ENCODE measurements at places on chromosomes 5 and 9.

DNA sequence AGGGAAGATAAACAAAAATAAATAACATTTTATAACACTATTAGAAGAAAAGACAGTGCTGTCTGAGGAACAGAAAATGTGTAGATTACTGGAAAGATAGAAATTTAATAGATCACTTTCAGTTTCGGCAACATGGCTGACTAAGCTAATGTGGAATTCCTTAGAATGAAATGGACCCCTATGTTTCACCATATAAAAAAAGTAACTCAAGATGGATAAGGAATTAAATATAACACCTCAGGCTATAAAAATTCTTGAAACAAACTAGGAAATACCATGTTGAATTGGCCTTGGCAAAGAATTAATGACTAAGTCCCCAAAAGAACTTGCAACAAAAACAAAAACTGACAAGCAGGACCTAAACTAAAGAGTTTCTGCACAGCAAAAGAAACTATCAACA is 558.3 kb downstream of the CHSY3 start:
- no peak for DNase-seq

GRCh38 chr5:50849554-50849953 is 183.1 kb downstream of the PARP8 start:
- DNase-seq, result no peak

DNA sequence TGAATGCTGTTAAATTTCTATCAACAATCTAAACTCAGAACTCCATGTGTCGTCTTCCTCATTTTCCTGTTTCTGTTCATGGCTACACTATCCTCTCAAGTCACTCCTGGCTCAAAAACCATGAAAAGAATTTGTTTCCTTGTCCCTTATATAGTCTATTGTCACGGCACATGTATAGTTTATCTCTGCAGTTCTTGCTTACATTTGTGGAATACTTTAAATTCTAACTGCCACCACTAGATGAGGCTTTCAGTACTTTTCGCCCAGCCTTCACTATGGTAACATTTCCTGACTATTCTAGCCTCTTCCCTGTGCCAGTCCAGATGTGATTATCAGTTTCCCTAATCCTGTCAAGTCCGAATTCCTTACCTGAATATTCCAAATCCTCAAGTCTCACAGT is 34.6 kb downstream of the PKD2L2 start:
- no peak for DNase-seq

GRCh38 chr9:91248707-91249106 is 113.0 kb downstream of the AUH start:
- DNase-seq, result no peak

GRCh38 chr5:173742432-173742816 is 126.0 kb upstream of the BOD1 start:
- DNase-seq, result no peak

GRCh38 chr5:67092535-67092934 is 104.1 kb downstream of the CD180 start:
- DNase-seq, result no peak

GRCh38 chr9:114574438-114574837 is 13.1 kb upstream of the ATP6V1G1 start:
- DNase-seq, result no peak

- no peak for DNase-seq
Observed at GRCh38 chr5:151619812-151620460, 28.8 kb upstream of the FAT2 start.

GRCh38 chr5:149456597-149457392 is 77.7 kb upstream of the IL17B start:
- DNase-seq, result no peak

DNA sequence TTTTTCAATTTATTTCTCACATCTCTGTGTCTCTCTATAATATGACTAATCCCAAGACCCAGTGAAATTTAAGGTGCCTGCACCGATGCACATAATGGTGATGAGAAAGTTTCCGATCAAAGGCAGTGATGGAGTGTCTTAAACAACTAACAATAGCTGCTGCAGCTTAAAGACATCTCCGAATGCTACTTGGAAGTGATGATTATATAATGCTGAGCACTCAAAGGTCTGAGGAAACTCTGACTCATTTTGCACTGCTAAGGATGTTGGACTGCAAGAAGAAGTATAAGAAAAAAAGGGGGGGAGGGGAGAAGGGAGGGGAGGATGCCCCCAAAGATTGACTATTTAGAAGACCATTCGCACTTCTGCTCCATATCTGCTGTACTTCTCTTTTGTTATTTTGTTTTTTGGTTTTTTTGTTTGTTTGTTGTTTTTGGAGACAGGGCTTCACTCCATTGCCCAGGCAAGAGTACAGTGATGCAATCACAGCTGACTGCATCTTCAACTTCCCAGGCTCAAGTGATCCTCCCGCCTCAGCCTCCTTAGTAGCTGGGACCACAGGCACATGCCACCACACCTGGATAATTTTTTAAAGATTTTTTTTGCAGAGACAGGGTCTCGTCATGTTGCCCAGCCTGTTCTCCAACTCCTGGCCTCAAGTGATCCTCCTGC is 192.2 kb downstream of the HSD17B3 start:
- no peak for DNase-seq

GRCh38 chr5:113047234-113047633 is 70.6 kb downstream of the DCP2 start:
- no peak for DNase-seq

DNA sequence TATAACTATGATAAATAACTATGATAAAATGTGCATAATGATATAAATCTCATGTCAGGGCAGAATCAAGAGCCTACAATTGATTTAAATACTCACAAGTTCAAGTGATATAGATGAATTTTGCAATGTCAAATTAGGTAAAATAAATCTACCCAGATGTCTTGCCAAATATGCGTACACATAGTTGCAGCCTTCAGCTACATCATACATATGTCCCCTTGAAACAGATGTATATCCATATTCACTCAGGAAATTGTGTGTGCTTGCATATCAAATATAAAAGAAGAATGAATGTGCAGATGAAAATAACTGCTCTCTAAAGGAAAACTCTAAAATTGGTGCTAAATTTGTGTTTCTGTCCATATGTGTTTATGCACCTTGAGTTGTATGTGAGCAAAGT is 130.7 kb downstream of the CDH12 start:
- DNase-seq, result no peak

- DNase-seq, result no peak
Observed at GRCh38 chr9:68648971-68649370, 56.1 kb upstream of the PIP5K1B start.

DNA sequence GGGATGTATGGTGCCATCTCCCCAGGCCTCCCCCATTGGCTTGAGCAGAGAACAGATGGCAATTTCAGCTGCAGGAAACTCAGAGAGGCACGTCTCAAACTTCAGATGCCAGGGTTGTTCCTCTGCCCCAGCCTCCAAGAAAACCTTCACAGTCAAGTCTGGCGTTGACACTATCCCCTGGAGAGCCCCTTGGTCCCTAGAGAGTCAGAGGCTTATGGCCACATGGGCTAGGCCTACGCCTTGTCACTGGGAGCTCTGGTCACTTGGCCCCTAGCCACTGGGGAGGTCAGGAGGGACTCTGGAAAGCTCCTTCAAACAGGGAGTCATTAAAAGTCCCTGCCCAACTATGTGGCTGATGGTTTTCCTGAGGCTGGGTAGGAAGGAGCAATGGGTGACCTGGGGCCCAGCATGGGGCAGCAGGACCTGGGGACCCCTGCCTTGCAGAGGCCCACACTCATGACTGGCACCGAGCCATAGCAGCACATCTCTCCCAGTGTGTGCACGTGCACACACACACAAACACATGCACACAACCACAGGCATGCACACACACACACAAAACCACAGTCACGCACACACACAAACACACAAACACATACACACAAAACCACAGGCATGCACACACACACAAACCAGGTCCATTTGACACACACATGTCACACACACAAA is 144.2 kb downstream of the GADD45G start:
- DNase-seq, result no peak

DNA sequence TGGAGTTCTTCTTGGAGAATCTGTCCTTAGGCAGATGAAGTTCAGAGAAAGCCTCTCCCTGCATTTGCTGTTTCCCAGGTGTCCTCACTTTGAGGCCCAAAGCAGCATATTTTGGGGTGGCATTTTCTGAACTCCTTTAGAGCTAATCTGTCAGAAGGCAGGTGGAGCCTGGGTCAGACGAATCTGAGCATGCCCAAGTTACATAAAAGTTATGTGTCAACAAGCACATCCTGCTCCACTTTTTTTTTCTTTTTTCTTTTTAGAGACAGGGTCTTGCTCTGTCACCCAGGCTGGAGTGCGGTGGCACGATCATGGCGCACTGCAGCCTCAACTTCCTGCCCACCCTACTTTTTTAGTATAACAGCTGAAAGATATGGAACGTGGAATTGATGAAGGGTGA is 41.3 kb upstream of the HSPA9 start:
- DNase-seq, result no peak

DNA sequence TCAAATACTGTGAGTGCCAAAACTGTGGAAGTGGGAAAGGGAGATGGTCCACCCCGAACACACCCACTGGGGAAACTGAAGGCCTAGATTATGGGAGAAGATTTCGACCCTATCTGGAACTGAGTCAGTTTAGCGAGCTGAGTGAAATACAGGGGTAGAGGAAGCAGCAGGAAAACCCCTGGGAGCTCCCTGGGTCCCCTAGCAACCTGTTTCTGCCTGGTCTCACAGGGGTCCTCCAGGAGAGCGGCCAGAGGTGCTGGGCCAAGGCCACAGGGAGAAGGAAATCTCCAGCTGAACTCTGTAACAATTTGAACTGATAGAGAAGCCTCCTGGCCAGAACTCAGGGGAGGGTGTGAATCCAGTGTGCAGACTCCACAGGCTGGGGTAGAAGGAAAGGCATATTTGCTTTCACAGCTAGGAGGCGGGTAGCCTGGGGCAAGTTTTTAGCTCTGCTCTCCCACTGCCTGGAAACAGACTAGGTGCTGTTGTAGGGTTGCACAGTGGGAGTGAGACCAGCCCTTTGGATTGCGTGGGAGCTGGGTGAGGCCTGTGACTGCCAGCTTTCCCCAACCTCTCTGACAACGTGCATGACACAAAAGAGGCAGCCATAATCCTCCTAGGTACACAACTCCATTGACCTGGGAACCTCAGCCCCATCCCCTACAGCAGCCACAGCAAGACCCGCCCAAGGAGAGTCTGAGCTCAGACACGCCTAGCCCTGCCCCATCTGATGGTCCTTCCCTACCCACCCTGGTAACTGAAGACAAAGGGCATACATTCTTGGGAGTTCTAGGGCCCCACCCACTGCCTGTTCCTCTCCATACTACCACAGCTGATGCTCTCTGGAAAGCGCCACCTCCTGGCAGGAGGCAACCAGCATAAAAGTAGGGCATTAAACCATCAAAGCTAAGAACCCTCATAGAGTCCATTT is 78.8 kb upstream of the GPBP1 start:
- DNase-seq, result no peak

GRCh38 chr9:127841087-127841835 is 13.2 kb downstream of the ENG start:
- DNase-seq, result no peak

DNA sequence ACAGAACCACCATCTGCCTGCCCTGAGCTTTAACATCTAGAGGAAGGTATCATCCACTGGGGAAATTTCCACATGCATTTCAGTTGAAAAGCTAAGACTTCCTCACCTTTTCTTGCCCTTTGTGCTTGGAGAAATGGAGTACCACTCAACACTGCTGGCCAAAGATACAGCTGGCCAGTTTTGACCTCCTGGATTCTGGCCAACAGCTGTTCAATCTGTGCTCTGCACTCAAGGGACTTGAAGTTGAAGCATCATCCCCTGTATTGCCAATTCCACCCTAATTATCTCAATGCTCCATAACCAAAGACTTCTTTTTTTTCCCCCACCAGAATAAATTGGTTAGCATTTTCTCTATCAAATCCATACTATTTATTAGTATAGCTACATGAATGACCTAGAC is 70.4 kb upstream of the PRDM9 start:
- no peak for DNase-seq

GRCh38 chr5:130112246-130112645 is 208.0 kb downstream of the CHSY3 start:
- DNase-seq, result no peak

DNA sequence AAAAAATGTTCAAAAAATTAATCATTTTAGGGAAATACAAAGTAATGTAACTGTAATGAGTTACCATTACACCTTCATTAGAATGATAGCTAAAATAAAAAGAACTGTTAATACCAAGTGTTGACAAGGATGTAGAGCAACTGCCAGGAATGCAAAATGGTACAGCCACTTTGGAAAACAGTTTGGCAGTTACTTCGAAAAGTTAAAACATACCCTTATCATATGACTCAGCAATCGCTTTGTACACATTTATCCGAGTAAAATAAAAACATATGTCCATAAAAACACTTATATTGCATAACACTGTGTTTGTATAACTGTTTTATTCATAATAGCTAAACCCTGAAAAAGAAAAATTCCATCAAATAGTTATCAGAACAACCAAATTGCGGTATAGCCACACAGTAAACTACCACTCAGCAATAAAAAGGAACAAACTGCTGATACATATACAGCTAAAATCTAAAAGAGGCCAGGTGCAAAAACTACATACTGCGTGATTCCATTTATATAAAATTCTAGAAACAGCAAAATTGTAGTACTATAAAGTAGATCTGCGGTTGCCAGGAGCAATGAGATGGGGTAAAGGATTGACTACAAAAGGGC is 61.7 kb downstream of the RFX3 start:
- DNase-seq, result no peak

DNA sequence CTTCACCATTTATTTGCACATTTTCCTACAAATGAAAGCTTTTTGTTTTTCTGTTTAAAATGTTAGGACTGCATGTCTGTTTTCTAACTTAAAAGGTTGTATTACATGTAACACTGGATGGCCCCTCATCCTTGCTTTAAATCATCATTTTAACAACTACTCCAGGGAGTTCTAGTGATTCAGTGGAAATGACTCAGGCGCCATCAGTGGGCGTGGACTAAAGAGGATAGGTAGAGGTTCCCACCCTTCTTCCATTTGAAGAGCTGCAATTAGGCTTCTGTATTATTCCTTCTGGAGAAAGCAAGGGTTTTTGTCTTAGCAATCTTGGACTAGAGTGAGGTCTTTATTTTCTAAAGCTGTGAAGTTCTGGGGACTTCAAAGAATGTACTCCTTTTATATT is 213.7 kb downstream of the TMEM38B start:
- no peak for DNase-seq

DNA sequence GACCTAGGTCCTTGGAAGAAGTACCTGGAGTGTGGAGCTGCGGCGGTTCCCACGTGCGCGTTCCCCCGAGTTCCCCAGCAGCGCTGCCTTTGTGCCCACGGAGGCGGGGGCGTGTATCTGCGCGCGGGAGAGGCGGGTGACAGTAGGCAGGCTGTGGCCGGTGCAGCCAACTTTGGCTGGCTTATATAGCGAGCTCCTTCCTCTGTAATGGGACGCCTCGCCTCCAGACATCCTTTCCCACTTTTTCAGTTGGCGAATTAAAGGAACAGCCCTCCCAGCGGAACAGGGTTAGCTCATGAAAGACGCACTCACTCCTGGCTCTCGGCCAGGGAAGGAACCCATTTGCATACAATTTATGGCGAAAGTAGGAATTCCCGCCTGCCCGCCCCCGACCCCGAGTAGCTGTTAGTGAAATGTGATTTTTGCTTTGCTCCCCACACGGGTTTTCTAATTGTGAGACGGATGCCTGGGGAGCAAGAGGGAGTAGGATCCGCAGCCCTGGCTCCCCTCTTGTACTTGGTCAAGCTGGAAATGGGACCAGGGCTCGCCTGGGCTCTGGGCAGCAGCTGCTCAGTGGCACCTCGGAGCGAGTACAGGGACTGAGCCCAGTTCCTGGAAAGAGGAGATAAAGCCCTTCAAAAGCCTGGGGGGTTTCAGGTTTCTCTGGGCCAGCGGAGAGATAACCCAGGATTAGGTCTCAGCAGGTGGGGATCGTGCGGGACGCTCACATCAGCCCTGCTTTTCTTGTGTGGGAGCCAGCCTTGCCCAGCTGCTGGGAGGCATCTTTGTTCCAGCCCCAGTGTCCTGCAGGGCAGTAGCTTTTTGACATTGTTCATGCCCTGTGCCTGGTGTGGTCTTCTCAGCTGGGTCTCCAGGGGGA is at the start of gene TNC:
Gene TNC, minus strand, starts transcription at position 159 of the 880 bp plus-strand sequence. CDS start 27,139 bp downstream, outside the sequence.
- no peak for DNase-seq

Data from NCI-H2107 (cell line).